Stimulated activated CD8-positive, alpha-beta memory T cell treated with anti-CD3 and anti-CD28 coated beads, Interleukin-4, amount 100 ng/mL, for 4 hours (primary cell): ENCODE measurements at places on chromosomes 4 and X.

GRCh38 chrX:148995661-148996060 is 495.2 kb downstream of the AFF2 start:
- no peak for DNase-seq

GRCh38 chr4:96429657-96430056 is 589.8 kb downstream of the PDHA2 start:
- no peak for DNase-seq

- DNase-seq: no peak
These were observed 8.4 kb downstream of the APBB2 start for GRCh38 chr4:41205854-41206460.

DNA sequence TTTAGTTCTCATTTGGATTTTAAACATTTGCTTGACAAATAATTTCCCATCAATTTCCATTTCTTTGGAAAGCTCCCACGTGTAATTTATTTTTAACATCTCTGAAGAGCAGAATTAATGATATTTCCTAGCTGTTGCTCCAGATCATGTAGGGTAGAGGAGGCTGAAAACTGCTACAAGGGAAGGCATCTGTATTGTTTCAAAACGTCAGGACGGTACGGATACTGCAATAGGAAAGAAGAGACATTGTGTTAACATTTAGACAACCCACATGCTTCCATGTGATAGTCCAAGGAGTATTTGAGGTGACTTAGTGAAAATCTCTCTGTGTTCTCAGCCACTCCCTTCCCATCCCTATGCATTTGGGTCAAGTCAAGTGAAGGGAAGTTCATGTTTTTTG is 15.4 kb upstream of the ADH1B start:
- DNase-seq: no peak

- no peak for DNase-seq
These were observed 14.7 kb upstream of the SEC24D start for GRCh38 chr4:118850488-118851173.

DNA sequence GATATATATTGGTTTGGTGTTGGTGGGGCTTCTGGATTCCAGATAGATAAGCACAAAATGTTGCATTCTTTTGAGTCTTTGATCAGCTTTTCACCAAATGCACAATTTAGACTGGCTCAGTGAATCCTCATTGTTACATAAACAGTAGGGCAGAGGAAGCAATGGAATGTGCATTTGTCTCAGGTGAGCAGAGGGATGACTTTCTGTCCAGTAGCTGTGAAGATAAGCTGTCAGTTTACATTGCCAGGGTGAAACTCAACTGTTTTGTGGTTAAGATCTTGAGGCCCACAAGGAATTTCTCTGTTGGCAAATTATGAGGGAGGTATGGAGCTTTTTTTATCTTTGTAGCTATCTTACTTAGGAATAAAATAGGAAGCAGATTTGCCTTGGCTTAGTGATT is 168.0 kb downstream of the GALNTL6 start:
- DNase-seq: no peak
